ENCODE measurements at places on chromosomes 7 and 10.

GRCh38 chr7:7746458-7746857, 28.1 kb upstream of the RPA3 start:
- no peak for DNase-seq

- no peak for DNase-seq
Measured at GRCh38 chr10:9038146-9038714, 983.7 kb downstream of the GATA3 start.

DNA sequence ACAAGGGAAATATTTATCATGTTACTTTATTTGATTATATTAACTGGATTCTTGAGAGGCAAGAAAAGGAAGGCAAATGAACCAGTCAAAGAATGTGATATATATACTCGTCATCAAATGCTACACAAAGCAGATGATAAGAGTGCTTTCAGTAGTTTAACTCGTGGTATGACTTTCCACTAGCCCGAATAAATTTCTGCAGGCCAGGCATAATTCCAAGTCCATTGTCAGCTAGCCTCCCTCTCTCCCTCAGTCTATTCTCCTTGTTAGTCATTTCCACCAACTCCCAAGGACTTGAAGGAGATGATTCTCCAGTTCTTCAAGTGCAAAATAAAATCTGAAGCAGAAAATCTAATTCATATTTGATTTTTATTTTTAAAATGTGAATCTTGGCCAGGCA, 190.5 kb downstream of the GLI3 start:
- no peak for DNase-seq

- no peak for DNase-seq
Measured at GRCh38 chr10:3832022-3832786, 47.2 kb upstream of the KLF6 start.

GRCh38 chr7:39681887-39682441, 58.6 kb downstream of the RALA start:
- DNase-seq: no peak

DNA sequence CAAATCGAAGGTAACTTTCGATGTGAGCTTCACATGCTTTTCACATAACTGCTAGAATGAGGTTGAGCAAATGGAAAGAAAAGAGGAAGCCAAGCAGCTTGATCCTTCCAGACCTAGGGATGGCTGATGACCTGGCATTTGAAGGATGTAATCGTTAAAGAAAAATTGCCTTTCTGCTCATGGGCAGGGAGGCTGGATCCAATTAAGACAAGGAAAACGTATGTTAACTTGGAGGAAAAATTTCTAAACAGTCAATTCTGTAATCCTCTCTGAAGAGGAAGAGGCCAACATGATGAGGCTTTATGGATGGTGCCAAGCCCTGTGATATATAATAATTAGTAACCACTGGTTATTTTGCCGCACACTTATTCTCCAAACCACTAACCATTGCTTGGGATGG, 12.5 kb downstream of the GRK5 start:
- no peak for DNase-seq

- no peak for DNase-seq
Measured at GRCh38 chr10:11663763-11664555, 52.5 kb upstream of the USP6NL start.

GRCh38 chr7:46752881-46753366, 829.0 kb downstream of the TNS3 start:
- no peak for DNase-seq

- DNase-seq: no peak
Measured at GRCh38 chr7:44639671-44640321, 33.4 kb downstream of the OGDH start.

DNA sequence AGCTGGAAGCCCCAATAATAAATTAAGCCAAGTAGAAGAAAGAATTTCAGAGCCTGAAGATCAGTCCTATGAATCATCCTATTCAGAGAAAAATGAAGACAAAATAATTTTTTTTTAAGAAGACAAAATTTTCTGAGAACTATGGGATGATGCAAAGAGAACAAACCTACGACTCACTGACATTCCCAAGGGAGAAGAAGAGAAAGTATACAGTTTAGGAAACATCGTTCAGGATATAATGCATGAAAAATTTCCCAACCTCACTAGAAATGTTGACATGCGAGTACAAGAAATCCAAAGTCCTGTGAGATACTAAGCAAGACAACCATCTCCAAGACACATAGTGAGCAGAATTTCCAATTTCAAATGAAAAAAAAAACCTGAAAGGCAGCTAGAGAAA, 150.5 kb downstream of the THSD7A start:
- no peak for DNase-seq

DNA sequence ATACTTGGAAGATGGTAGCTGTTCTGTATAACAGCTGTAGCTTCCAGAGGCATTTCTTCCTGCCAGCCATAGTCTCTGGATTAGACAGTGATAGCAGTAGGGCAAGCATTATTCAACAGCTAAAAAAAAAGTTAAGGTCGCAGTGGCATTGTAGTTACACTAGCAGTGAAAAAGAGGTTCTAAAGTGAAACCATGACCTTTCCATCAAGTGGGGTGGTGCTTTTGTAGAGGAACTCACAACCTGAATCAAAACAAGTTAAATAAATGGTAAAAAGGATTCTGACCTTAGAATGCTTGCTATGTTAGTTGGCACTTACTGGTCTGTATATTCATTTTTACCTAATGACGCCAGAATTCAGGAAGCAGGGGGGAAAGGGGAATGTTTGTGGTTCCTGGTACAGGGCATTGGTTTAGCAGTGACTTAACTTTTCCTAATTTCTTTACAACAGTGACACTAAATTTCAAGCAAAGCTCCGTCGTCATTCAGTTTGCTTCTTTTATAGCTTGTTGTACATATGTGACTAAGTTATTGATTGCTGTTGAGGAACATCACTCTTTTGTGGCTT, 55.0 kb downstream of the GBF1 start:
- no peak for DNase-seq

DNA sequence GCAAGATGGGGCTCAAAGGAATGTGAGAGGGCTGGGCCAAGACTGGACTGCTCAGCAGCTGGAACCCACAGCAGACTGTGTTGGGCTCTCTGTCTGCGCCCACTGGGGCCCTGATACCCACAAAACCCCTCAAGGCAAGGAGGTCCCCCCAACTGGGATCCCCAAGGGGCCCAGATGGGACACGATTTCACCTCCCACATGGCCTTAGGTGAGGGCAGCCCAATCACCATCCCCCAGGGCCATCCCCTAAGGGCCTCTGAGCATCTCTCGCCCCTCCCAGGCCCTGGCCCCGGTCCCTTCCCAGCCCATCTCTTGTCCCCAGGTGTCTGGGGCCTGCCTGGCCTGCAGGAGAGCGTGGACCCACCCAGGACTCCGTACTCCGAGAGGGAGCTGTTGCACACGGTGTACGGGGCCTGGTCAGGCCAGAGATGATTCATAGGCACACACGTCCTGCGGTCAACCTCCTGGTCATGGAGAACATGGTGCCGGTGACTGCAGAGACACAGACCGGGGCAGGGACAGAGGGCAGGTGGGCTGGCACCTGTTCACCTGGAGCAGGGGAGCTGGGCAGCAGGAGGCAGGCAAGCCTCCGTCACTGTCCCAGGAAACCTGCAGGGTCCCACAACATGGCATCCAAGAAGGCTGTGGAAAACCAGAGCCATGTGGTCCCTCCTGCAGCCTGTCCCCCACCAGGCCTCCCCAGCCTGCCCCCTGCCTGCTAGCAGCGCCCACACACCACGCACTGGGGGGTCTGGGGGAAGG, 21.6 kb downstream of the OGDHL start:
- no peak for DNase-seq

- DNase-seq: no peak
Measured at GRCh38 chr10:87090779-87091178, 3.9 kb downstream of the GLUD1 start.

DNA sequence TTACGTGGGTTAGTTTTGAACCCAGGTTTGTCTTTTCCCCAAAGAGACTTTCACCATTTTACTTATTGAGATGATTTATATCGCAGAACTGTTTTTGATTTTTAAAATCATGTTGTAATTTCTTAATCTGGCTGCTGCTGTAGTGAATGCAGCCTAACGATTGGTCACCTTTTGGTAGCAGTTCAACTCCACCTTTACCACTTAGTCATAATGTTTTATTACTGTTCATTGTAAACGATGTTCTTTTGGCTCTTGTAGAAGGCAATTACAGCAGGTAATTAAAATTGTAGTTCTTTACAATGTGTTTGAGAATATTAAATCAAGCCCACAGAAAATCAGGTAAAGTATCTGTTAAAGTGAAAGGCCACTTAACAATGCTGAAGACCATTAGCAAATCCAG, 531.1 kb downstream of the SDK1 start:
- no peak for DNase-seq

- DNase-seq: no peak
Measured at GRCh38 chr10:38038107-38038931, 27.8 kb downstream of the ZNF33A start.

GRCh38 chr10:11757454-11757820, 15.3 kb downstream of the ECHDC3 start:
- no peak for DNase-seq

- DNase-seq: no peak
Measured at GRCh38 chr10:12041766-12042408, 722 bp downstream of the UPF2 start.

DNA sequence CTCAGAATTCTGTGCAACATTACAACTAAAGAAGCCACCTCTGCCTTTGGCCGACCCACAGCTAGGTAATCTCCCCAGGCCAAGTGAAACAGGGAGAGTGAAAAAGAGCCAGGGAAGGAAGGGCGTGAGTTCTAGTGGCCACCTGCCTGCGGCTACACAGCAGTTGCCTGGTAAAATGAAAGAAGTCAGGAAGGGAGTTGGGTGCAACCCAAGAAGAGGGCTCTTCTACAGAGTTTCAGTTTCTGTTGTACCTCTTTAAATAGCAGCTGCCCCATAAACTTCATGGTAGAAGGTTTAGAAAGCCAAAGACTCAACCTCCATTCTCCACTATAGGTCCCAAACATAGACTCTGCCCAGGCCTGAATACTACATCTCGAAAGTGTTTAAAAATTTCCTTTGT, 76.2 kb upstream of the TMEM168 start:
- no peak for DNase-seq

DNA sequence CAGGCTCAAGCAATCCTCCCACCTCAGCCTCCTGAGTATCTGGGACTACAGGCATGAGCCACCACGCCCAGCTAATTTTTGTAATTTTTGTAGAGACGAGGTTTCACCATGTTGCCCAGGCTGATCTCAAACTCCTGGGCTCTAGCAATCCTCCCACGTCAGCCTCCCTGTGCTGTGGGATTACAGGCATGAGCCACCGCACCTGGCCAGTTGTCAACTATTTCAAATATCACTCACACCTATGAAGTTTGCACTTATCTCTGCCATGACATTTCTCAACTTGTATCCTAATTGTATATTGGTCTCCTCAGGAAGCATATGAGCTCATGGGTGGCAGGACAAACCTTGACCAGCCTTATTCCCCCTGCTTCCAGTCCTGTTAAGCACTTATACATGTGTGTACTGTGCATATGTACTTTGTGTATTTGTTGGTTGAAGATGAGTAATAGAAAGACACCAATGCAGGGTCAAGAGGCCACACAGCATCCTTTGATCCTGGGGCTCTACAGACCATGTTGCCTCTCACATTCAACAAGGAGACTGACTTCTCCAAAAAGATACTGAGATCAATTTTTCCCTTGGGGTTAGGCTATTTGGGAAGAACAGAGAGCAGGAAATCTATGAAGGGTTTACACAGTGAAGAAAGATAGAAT, 82.2 kb downstream of the SLC16A9 start:
- DNase-seq: no peak

GRCh38 chr7:66258409-66258808, 53.3 kb downstream of the TPST1 start:
- DNase-seq: no peak

DNA sequence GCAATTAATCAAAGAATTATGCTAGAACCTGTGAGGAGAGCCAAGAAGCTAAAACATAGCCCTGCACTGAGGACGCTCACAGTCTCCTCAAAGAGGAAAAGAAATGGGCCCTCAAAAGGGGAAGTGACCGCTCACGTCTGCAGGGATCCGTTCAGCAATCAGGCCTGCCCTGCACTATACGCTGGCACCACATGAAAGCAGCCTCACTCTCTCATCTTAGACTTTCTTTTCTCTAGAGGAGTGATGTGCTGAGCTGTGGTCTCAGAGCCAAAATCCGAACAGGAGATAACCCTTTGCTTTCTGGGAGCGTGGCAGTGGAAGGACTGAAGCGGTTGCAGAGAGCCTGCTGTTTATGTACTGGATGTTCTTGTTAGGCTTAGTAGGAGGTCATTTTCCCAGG, 6.3 kb upstream of the IL2RA start:
- no peak for DNase-seq

GRCh38 chr10:60518745-60519144, 129.1 kb upstream of the ANK3 start:
- DNase-seq: no peak

DNA sequence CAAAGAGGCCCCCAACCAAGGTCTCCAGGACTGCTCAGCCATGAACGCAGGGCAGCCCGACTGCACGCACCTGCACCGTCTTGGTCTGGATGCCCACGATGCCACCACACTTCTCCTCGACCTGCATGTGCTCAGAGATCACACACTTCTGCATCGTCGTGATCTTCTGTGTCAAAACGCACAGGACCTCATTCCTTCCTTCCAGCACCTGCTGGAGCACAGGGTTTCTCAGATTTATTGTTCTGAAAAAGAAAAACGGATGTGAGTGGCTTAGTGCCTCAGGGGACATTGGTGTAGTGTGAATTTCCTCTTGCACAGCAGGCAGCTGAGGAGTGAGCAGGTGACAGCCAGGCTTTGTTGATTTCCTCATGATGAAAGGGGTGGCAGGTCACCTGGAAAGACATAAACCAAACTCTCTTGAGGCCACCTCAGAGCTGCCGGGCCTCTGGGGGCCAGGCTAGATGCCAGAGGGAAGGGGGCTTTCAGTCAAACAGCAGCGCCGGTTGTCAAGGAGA, 38.2 kb downstream of the GSDME start:
- no peak for DNase-seq

GRCh38 chr10:28711776-28712175, 34.5 kb downstream of the BAMBI start:
- DNase-seq: no peak

GRCh38 chr7:25963733-25964132, 188.3 kb upstream of the NFE2L3 start:
- no peak for DNase-seq

DNA sequence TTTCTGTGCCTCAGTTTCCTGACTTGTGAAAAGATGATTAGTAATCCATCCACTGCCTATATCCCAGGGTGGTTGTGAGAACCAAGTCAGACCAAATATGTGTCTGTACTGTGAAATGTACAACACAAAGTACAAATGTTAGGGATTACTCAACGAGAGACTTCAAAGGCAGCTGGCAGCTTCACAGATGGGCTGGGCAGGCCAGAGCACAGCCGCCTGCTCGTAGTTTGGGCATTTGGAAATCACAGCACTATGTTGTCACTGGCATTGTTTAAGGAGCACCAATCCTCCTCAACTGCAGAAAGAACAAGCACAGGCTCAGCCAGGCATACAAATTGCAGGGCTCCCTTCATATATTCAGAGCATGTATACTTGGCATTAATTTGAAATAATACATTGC, 64.5 kb upstream of the C10orf90 start:
- no peak for DNase-seq

- no peak for DNase-seq
Measured at GRCh38 chr10:102429468-102429867, 2.9 kb downstream of the CUEDC2 start.
